Stimulated activated CD8-positive, alpha-beta memory T cell treated with anti-CD3 and anti-CD28 coated beads, Interleukin-4, amount 100 ng/mL, for 48 hours (primary cell): ENCODE measurements at places on chromosomes 1 and 21.

GRCh38 chr1:196324345-196324744, 283.9 kb downstream of the KCNT2 start:
- no peak for DNase-seq

- DNase-seq, result no peak
Observed at GRCh38 chr1:96998466-96998865, 276.9 kb downstream of the PTBP2 start.

- no peak for DNase-seq
Observed at GRCh38 chr1:168148916-168149315, 12.2 kb upstream of the GPR161 start.

DNA sequence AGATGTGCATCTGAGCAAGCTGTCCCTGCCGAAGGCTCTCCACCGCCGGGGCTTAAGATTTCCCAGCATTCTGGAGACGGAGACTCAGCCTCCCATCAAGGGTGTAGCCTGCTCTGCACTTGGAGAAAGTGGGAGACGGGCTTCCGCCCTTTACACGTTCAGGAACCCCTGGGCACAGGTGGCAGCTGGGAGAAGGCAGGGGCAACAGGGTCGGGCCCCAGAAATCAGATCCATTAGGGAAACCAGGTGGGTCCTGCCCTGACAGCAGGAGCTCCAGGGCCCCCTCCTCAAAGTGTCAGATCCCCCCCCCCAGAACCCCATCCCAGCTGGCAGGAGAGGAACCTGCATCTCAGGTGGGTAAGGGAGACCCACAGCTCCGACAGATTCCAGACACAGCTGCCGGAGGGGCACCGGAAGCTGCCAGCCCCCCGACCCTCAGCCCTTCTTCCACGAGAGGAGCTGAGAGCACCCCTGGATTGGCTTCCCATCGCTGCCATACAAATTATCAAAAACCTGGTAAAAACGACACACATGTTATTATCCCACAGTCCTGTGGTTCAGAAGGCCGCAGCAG, 236.6 kb downstream of the NPHP4 start:
- no peak for DNase-seq
